D721Med (cell line): ENCODE measurements at places on chromosomes 5 and 9.

DNA sequence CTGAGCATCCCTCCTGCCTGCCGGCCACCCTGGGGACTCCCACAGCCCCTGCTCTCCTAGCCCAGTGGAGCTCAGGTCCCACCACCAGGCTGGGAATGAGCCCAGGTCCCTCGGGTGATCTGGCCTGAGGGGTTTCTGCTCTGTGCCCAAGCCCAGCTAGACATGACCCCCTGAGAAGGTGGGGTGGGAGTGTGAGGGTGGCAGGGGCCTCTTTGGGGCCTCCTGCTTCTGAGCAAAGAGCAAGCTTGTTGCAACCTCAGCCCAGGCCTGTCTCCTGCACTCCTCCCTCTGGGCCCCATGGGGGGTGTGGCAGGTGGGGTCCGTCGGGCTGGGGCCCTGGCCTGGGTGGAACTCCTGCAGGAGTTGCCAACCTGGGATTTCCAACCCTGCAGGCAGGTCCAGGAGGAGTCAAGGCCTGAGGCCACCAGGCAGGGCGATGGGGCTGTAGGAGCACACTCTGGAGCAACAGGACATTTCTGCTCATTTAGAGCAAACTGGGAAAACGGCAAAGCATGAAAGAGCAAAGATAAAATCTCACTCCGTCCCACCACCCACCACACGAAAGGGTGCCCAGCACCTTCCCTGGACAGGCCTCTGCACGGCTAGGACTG is 11.4 kb upstream of the NRARP start:
- DNase-seq: peak; percentile 25

DNA sequence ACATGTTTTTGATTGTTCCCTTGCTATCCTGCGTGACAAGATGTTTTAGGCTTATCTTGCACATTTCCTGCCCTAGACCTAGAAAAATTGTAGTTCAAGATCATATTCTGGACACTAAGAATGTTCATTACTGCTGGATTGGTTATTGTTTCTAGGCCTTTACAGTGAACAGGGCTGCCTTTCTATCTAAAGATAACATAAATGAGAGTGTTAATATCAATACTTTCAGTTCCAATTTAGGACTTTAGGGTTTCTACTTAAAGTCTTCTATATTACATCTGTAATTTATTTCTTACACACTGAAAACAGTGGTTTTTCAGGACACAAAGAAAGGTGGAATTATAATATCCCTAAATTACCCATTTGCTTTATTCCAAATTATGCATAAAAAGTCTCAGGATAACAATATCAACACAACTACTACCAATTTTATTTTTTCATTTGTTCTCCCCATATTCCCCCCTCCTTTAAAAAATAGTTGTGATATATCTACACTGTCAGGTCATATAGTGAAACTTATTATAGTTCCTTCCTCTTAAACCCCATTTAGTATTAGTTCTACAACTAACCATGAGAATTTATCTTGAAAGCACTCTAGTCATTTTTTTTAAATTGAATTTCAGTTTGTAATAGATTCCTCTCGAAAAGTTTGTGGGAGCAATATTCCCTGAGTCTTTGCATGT is 293.9 kb upstream of the RIOK2 start:
- no peak for DNase-seq

DNA sequence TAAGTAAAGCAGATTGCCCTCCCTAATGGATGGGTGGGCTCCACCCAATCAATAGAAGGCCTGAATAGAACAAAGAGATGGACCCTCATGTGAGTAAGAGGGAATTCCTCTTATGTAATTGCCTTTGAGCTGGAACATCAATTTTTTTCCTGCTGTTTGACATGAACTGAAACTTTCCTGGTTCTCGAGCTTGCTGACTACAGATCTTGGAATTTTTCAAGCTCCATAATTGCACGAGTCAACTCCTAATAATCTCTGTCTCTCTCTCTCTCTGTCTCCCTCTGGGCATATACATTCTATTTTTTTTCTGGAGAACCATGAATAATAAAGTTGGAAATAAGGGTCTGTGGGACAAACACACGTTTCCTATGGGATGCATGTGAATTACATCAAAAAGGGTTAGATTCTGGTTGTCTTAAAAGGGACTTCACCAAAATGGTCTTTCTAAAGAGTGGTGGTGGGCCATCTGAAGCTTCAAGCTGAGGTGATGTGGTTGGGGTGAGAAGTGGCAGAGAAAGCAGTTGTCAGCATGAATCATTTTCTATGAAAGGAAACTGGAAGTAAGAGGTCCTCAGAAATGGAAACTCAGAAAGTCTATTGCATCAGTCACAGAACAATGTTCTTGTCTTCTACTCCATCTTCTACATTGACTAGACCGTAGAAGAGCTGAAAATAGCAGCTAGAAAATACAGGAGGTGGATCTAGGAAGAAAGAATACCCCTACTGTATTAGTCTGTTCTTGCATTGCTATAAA is 47.0 kb upstream of the HOMER1 start:
- DNase-seq: no peak

GRCh38 chr9:37302277-37302676 is 120.2 kb upstream of the GRHPR start:
- no peak for DNase-seq

DNA sequence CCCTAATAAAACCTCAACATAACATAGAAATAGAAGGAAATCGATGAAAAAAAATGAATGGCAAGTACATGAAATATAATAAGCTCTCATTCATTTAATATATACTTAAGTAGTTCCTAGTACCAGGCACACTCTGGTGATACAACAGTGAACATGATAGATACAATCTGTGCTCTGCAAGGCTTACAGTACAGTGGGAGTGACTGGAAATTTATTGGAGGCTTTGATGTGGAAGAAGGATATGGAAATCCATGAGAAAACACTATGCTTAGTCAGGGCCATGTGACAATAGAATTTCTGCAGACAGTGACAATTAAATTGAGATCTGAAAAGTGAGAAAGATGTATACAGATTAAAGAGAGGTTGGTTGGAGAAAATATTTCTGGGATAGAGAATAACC is 32.0 kb upstream of the IL33 start:
- no peak for DNase-seq

GRCh38 chr9:14303100-14303499 is 10.8 kb downstream of the NFIB start:
- no peak for DNase-seq

DNA sequence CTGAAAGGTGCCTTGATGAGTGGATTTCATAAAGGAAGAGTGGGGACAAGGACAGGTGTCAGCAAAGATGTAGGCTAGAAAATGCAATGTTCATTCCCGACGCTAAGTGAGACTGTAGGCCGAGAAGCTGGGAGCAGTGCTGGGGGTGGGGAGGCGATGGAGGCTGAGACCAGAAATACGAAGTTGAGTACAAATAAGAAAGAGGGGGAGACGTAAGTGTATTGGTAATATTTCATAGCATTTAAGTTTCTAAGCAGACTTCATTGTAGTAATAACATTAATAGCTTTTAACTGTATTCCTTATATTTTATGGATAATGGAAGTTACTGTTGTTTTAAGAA is 11.0 kb downstream of the TRIP13 start:
- no peak for DNase-seq

- no peak for DNase-seq
Measured at GRCh38 chr5:72234868-72235267, 85.2 kb downstream of the MRPS27 start.

DNA sequence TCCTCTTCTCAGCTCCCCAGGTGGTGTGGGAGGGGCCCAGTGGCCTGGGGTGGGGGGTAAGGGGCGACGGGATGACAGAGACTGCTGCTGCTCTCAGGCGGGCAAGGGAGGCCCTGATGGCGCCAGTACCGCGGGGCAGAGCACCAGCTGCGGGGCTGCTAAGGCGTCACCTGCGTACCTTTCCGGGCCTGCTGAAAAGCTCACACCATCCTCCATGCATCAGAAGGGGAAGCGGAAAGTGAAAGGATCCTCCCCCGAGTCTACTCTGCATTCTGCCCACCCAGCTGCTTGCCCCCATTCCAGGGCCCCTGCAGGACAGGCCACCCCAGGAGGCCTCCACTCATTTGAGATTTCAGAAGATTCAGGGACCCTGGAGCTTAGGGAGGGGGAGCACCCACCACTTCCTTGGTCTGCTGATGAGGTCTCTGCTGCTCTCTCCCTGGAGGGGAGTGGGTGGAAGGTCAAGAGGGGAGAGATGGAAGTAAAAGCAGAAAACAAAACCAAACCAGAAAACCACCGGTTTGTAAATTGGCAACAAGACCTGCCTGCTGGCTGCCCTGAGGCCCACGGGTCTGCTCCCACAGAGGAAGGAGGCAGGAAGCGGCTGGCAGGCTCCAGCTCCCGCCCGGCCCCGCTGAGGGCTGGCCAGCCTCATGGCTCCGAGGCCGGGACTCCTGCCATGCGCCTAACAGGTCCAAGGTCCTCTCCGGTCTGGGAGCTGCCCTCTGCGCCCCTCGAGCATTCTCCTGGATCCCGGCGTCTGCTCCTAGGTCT is 33.6 kb downstream of the PRRT1B start:
- no peak for DNase-seq

DNA sequence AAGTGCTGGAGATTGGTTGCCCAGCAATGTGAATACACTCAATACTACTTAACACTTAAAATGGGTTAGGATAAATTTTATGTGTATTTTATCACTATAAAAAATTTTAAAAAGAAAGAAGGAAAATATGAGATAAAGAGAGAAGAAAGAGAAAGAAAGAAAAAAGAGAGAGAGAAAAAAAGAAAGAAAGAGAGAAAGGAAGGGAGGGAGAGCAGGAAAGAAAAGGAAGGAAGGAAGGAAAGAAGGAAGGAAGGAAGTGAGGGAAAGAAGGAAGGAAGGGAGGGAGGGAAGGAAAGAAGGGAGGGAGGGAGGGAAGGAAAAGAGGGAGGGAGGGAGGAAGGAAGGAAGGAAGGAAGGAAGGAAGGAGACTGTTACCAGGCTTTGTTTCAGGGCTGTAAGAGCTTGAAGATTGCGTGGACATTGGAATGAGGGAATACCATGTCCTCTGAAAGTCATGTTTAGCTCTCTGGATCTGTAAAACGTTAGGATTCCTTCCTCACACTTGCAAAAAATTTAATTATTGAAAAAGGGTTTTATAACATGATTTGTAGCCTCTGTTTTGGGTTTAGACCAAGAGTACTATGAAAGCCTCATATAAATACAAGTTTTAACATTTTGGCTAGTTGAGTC is 152.3 kb upstream of the DAP start:
- no peak for DNase-seq

- no peak for DNase-seq
Measured at GRCh38 chr9:105818903-105819302, 124.6 kb downstream of the TMEM38B start.

- DNase-seq: no peak
Measured at GRCh38 chr9:134625361-134626068, 16.1 kb upstream of the COL5A1 start.

DNA sequence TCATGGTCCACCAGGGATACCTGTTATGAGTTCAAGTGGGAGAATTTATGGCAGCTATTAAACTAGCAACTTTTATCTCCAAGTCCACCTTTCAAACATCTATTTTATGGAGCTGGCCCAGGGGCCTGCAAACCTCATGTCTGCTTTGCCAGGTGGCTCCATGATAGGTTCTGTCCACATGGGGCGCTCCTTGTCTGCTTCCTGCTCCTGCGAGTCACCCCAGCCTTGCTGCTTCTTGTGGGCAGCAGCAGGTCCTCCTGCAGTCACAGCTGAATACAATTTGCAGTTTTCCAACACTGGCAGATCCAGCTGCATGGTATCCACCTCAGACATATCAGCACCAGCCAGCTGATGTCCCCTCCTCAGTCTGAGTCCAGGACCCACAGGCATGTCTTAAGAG is 39.6 kb upstream of the FRRS1L start:
- no peak for DNase-seq

DNA sequence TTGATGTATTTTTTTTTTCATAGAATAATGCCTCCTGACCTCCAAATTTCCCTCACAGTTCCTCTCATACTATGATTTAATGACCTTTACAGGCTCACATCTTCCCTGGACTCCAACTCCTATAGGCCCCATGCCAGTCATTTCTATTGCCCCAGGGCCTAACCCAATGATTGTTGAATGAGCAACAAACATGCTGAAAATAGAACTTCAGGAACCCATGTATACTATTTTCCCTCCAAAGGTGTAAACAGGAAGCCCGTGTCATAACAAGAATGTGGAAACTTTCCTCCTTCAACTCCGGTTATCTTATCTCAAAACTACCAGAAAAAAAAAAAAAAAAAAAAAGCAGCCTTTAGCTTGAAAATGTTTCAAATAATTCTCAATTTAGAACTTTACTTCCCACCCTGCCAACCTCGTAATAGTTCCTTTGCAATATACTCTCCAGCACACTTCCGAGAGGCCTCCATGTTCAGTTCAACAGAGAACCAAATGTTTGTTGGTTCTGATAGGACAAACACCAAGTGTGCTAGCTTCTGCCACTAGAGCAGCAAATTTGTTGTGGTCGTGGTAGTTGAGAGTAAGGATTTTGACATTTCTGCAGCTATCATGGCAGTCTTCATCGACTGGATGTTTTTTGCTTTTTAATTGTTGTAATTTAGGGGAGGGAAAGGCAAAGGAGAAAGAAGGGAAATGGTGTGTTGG is 25.8 kb downstream of the TRPM6 start:
- DNase-seq: no peak

- no peak for DNase-seq
Measured at GRCh38 chr9:98402019-98402840, 146.8 kb upstream of the TBC1D2 start.

DNA sequence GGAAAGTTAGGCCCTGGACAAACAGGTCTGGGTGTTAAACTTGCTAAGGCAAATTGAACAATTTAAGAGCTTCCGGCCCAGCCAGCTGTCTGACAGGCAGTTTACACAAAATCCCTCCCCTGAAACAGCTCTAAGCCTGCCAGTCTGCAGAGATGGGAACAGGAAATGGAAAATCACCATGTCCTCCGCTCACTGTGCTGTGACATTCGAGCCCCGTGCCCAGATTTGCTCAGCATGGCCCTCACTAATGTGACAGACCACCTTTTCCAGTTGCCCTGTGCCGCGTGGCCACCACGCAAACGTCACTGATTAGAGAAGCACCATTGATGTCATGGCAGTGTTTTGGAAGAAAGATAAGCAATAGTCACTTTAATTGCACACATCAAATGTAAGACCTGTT is 41.0 kb downstream of the CCNJL start:
- DNase-seq: no peak

DNA sequence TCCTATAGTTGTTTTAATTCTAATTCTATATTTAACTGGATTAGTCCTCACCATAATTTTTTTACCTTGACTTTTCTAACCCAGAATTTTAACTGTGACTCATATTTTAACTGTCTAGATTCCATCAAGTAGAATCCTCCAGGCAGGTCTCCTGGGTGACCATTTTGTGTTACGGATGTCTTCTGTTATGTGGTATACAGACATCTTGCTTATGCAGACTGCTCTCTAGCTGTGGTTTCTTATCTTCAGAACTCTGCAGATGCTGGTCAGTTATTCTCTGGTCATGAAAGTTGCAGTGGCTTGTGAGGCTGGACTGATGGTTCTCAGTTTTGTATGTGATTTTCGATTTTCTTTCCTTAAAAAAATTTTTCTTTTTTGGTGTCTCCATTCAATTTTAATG is 139.4 kb downstream of the ATG10 start:
- DNase-seq: no peak

GRCh38 chr5:107602896-107603295 is 67.8 kb downstream of the EFNA5 start:
- no peak for DNase-seq
